ENCODE measurements at places on chromosomes 12 and 14.
A peak's percentile ranks its signal among the peaks of the same experiment; 100 is the strongest.

DNA sequence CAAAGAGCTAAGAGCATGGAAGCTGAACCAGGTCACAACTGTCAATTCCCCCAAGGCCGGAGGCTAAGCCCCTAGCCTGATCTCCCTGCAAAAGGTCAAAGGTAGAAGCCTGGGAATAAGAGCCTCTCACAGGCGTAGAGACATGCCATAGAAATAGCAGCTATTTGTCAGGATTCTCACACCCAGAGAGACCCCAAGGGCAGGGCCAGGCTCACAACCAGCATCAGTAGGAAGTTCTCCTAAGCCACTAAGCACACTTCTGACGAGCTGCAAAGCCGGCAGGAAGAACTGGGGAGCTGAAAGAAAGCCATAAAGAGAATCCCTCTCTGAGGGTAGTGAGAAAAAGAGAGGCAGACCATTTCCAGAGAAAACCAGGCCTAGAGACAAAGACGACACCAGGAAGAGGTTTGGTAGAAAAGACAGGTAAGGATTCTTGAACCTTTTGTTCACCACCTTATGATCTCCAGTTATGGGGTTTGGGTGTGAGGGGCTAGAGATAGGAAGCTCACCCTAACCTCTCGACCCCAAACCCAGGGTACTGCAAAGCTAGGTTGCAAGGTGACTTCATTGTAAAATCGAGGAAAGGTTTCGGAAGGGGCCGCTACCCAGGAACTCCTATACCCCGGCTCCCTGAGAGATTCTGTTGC lies 1.0 kb downstream of the SMARCC2 start:
- DNase-seq = peak; percentile 44

GRCh38 chr12:75831402-75831801 lies 200.2 kb downstream of the PHLDA1 start:
- DNase-seq = no peak

DNA sequence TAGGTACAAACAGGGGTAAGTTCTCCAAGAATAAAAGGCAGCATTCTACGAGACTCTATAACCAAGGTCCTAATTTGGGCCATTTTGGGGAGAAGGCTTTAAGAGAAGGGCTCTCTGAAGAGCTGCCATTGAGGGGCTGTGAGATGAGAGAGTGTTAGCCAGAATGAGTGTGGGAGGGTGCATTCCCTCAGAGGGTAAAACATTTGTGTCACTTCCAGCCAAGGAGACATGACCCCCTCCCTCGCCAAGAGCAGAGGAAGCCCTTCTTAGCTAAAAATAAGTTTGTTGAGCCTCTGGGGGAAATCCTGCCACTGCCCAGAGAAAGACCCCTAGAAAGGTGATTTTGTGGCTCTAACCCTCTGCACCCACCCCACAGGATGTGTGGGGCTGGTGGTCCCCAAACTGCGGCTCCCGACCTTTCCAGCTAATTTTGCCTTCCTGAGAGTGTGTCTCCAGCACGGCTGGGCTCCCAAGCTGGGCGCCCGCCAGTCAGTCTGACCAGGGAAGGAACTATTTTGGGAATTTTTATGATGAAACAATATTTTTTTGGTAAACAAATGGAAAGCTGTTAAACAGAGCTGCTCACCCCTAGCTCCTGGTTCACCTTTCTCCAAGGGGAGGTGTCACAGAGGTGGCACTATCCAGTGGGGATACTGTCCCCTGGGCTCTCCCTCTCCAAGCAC lies 65.9 kb upstream of the JDP2 start:
- peak; percentile 73 for DNase-seq

GRCh38 chr12:53330671-53331070 lies 5.5 kb downstream of the SP7 start:
- DNase-seq = no peak

DNA sequence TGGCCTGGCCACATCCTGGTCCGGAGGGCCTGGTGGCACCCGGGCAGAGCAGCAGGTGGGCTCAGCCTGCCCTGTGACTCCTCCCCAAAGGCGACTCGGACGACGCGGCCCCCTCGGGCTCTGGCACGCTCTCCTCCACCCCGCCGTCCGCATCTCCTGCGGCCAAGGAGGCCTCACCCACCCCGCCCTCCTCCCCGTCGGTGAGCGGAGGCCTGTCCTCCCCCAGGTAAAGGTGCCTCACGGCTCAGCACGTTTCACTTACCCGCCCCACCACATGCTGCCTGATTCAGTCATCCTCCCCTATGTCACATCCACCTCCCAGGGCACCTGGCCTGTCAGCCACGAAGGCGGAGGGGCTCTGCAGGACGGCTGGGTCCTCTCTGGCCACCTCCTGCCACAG lies 6.8 kb upstream of the TEX22 start:
- DNase-seq = no peak
